ENCODE measurements at places on chromosomes 6 and 20.

DNA sequence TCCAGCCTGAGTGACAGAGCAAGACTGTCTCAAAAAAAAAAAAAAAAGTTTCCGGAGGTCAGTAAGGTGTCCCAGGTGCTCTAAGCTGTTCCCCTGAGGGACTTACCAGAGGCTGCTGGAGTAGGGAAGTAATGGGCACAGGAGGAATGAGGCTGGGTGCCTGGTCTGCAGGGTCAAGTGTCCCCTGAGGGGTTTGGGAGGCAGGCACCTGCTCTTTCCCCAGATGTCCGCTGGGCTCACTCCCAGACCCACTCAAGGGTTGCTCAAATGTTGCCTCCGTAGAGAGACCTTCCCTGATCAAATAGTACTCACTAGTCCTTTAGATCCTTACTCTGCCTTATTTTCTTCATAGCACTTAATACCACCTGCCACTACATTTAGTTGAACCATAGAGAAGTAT is 5.4 kb upstream of the MAPK13 start:
- DNase-seq, result no peak

DNA sequence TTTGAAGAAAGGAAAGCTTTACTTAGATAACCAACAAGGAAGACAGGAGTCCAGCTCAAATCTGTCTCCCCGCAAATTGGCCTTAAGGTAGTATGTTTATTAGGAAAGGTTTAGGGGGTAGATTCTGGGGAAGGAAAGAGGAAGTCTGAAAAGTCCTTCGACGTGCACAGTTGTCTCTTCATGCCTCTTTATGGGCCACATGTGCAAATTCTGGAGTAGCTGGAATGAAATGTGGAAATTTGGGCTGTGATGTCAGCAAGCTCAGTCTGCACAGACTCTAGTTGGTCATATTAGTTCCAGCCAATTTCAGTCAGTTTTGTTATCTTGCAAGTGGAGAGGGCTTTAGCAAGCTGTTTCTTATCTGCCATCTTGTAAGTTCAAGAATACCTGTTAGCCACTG is 50.1 kb downstream of the NUP153 start:
- no peak for DNase-seq

- DNase-seq, result no peak
These were observed 38.9 kb downstream of the SAMD5 start for GRCh38 chr6:147547369-147547902.

GRCh38 chr6:6333501-6333900 is 13.0 kb upstream of the F13A1 start:
- no peak for DNase-seq

- DNase-seq, result no peak
These were observed 428.4 kb upstream of the MARCKS start for GRCh38 chr6:113428702-113429101.

- no peak for DNase-seq
These were observed 154.3 kb upstream of the TENT5A start for GRCh38 chr6:81906709-81907204.

GRCh38 chr6:125951323-125951722 is 5.2 kb upstream of the HINT3 start:
- no peak for DNase-seq

DNA sequence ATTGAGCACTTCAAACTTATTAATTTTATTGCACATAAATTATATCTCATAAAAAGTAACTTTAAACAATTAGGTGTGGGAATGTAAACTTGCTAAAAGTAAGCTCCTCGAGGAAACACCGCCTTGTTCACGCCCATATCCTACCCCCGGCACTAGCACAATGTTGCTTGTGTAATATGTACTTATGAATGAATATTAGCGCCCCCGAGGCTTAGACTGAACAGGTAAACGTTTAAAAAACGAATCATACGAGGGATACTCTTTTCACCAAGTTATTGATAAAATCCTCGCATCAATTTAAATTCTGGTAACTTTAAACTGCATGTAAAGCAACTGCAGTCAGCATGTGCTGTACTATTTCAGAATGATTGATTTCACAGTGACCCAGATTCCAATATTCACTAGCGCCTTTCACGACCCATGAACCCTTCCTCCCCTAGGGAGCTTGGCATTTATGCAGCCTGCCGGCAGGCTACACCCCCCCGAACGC is 637 bp downstream of the TFB1M start:
- peak; percentile 27 for DNase-seq

GRCh38 chr20:62745279-62745951 is 36.8 kb downstream of the NTSR1 start:
- no peak for DNase-seq

All from CD4-positive, alpha-beta T cell treated with Interleukin-12 subunit alpha and Interleukin-12 subunit beta, for 1 hour (primary cell).